Lower lobe of right lung (tissue), 2 donors: ENCODE measurements at places on chromosomes 6 and 20.

- DNase-seq: peak; percentile 59
These were observed 6.9 kb upstream of the CD40 start for GRCh38 chr20:46111028-46111835.

- DNase-seq: no peak
These were observed 142.4 kb downstream of the ZFP64 start for GRCh38 chr20:52049001-52049731.

DNA sequence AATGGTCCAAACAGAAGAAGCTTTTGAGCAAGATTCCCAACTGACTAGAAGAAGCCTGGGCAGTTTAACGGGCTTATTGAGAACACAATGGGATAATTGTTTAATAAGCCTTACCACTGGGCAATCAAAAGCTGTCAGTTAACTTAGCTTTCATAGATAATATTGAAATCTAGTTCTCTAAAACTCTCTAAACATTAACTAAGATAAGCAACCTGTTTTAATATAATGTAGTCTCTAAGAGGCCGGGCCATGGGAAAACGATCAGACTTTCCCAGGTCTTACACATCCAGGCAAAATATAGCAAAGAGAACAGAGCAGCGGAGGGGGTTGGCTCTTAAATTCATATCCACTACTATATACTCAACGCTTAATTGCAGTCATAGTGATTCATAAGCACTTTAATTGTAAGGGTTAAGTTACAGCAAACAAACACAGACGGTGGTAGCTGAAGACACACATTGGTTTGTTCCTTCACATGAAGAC is 128.0 kb upstream of the FAM83B start:
- DNase-seq: no peak

- DNase-seq: no peak
These were observed 71.5 kb downstream of the LAMA2 start for GRCh38 chr6:128954308-128955043.

GRCh38 chr6:72987301-72987700 is 238.0 kb downstream of the KHDC1L start:
- no peak for DNase-seq

DNA sequence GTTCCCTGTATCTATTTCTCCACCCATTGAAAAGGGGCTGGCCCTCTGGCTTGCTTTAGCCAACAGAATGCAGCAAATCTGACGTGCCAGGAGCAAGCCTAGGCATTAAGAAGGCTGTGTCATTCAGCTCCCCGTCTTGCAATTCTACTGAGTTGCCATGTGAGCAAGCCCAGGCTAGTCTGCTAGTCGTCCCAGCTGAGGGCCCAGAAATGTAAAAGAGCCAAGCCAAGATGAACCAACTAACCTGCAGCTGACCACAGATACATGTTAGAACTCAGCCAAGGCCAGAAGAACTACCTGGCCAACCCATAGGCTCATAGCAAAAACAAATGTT is 30.1 kb downstream of the PREP start:
- DNase-seq: no peak

- DNase-seq: no peak
These were observed 62.4 kb downstream of the PTCHD4 start for GRCh38 chr6:48048451-48049146.

DNA sequence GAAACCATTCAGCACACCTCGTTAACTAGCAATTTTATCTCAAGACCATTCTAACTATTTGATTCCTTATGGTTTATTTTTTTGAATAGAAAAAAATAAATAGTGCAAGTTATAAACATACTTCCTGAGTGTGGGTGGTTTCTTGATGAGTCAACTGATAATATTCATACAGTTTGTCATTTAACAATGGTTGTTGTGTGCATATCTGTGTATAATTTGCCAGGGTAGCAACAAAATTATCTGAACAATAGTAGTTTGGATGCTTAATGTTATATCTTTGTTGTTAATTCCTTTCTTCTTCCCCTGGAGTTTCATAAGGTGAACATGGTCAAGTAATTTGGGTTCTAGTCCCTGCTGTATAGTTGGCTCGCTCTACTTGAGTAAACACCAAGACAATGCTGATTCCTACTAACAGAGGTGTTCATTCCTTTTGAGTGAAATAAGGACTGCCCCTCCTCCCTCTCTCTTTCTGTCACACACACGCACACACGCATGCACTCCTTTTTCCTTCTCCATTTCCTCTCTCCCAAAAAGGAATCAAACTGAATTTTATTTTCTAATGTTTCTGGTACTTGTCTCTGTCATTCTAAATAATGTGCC is 938.1 kb upstream of the EPHA7 start:
- no peak for DNase-seq

GRCh38 chr6:144778773-144779492 is 493.8 kb downstream of the UTRN start:
- no peak for DNase-seq

DNA sequence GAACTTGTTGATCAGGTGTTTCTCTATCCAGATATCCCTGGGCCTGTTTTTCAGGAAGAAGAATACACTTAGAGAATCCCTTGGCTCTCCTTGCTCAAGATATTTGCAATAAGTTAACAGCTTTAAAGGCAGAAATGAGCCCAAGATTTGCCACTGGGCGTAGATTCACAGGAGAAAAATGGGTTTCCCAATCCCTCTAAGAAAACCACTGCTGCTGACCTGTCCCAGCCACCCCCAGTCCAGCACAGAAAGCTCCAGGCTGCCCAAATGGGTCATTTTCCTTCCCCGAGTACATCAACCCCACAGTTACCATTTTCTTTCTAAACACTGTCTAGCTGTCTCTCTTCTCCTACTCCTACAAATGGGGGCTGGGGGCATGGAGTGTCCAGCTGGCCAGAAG is 67.3 kb downstream of the ANKRD60 start:
- no peak for DNase-seq

- DNase-seq: no peak
These were observed 32.4 kb upstream of the RAB22A start for GRCh38 chr20:58277107-58277506.

- DNase-seq: no peak
These were observed 26.0 kb upstream of the CRIP3 start for GRCh38 chr6:43334466-43335095.

GRCh38 chr6:73314577-73315492 is 39.2 kb downstream of the DPPA5 start:
- DNase-seq: no peak

- no peak for DNase-seq
These were observed 205.4 kb upstream of the BMP2 start for GRCh38 chr20:6562111-6562510.

DNA sequence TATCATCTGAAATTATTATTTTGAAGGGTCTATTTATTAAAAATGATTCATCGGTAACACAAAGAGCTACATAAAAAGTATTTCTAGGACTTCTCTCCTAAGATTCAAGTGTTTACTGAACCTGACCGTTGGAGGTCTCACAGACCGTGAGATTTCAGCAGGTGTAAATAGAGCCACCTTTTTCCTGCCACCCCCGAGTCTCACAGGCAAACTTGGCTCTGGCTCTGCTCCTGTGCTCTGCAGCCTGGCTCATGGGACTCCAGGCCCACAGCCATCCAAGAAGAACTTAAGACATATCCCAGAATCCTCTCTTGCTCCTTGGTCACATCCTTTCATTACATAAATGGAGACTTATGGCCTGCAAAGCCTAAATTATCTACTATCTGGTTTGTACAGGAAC is 67.8 kb upstream of the AGPAT4 start:
- DNase-seq: no peak

DNA sequence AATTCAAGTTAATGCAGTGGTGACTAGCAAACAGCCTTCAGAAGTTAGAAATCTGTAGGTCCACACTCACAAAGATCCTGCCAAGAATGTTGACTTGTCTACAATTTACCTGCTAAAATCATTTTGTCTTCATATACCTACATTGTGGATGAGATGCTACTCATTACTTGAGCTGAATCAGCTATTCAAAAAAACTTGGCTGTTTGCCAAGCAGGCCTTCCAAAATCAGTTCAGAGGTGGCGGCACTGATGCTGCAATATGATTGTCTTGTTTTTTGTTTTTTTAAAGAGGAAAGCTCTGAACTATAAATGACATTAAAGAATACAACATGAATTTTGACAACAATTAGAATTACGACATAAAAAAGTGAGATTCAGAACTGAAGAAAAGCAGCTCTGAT is 354.7 kb upstream of the KHDRBS2 start:
- no peak for DNase-seq

DNA sequence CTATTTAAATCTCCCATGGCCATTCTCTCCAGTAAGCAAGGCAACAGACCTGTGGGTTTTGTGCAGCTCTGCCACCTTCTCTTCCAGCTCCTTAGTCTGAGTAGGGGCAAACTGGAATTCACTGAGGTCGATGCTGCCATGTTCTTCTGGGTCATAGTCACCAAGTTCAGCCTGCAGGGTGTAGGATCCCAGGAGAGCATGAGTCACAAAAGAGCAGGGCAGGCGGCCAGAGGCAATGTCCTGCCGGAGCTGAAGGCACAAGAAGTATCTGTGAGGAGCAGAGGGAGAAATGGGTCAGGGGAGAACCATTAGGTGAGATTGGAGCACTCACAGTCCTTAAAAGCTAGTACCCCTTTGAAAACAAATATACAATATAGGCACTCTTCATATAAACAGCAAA is 73.7 kb downstream of the SMLR1 start:
- no peak for DNase-seq

DNA sequence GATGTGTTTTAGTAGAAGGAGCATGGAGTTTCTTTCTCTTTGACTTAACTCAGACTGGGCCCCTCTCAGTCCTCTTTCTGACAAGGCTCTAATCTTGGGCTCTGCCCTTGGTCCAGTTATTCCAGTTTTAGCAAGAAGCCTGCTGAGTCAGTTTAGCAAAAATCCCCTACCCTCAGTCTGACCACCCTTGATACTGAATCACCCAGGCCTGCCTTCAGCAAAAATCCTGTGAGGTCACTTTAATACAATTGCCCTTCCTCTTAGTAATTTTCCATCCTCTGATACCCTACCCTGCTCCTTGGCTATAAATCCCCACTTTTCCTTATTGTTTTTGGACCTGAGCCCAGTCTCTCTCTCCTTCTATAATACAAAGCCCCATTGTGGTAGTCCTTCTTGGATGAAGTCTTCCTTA is 326.7 kb upstream of the NOX3 start:
- no peak for DNase-seq

DNA sequence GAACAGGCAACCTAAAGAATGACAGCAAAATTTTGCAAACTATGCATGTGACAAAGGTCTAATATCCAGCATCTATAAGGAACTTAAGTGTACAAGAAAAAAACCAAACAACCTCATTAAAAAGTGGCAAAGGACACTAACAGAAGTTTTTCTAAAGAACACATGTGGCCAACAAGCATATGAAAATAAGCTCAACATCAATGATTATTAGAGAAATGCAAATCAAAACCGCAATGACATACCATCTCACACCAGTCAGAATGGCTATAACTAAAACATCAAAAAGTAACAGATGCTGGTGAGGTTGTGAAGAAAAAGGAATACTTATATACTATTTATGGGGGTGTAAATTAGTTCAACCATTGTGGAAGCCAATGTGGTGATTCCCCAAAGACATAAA is 5.5 kb downstream of the RFPL4B start:
- no peak for DNase-seq

DNA sequence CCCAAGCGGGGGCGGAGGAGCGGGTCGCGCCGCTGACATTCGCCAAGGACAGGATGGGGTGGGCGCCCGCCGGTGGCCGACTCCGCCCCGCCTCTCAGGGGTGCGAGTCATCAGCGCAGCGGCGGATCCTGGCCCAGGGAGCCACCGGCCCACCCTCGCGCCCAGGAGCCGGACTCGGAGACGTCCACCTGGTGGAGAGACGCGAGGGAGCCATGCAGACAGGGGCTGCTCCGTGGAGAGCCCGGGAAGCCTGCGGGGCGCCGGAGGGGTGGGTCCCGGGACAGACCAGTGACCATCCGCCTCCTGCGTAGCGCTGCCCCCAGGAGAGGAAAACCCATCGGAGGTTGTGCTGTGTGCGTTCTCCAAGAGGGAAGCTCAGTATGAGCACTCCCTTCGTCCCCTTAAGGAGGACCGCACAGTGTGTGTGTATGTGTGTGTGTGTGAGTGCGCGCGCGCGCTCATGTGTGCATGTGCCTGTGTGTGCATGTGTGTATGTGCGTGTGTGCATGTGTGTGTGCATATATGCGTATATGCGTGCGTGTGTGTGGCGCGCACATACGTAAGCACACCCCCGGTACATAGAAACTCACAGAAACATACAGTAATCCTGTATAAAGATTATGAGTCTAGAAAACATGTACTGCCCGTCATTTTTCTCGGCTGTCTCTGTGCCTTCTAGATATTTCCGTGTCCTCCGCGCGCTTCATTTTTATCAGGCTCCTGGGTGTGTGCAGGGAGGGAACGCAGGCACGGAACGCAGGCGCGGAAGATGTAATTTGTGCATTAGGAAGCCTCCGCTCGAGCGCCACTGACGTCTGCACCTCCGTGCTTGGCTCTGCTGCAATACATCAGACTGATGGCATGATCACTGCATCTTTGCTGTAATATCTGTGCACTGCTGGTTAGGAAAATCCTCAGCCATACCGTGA is 158.9 kb downstream of the TBXT start:
- DNase-seq: no peak

DNA sequence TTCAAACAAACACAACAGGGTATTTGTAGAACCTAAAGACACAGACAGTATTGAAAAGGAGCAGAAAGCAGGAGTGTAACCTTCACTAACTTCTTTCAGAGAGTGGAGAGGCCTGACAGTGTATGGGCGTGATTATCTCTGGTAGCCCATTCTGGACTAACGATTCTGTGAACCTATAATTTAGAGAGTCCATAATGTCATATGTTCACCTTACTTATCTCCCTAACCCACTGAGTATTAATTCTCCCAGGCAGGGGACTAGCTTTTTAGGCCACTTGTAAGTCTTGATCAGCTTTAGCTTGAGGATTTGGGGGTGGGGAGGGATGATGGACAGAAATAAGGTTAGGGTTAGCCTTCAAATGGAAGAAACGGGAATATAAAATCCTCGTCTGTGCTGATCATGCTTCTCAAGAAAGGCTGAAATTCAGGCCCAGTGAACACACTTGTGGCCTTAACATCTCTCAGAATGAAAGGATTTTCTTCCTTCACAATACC is 2.8 kb upstream of the PARD6B start:
- DNase-seq: no peak

DNA sequence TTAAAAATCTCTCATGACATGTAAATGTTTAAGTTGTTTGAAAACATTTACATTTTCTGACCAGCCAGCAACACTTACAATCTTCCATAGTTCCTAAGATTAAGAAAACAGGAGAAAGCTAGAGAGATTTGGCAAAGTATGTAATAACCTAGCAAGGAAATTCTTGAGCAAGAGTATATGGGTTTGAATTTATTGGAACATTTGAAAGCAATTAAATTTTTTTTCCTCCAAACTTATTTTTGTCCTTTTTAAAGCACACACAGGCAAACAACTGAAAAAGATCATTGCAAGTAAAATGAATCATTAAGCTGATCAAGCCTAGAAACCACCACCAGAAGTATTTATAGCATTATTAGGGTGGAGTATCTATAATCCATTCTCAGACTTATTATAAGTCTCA is 20.1 kb upstream of the ZNF217 start:
- no peak for DNase-seq

GRCh38 chr6:30759575-30760239 is 15.4 kb upstream of the IER3 start:
- DNase-seq: no peak
